Ureter (tissue), 1 donor: ENCODE measurements at places on chromosomes 1 and 21. TPM values are rescaled to one million over a fixed set of nuclear protein-coding genes. Genes with fewer than 3 reads are reported as not detected.
A peak's percentile ranks its signal among the peaks of the same experiment; 100 is the strongest.

DNA sequence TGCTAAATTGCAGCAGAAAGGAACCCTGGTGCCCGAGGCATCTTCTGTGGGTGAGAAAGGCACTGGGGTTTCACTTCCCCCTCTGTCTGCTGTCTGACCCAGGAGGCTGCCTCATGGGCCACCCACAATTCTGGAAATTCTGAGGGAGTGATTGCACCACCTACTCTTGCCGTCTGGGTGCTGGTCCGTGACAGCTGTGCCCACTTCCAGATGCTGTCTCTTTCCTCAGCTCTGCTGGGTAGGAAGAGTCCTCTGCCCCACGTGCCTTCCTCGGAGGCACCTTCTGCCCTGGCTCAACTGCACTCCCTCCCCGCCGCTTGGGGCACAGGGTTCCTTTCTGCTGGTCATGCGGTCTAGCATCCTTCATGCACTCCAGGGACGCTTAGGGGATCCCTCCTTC is 96.3 kb downstream of the ARHGEF10L start:
- no peak for DNase-seq

GRCh38 chr1:9225411-9225785 is 9.2 kb upstream of the H6PD start:
- no peak for DNase-seq

DNA sequence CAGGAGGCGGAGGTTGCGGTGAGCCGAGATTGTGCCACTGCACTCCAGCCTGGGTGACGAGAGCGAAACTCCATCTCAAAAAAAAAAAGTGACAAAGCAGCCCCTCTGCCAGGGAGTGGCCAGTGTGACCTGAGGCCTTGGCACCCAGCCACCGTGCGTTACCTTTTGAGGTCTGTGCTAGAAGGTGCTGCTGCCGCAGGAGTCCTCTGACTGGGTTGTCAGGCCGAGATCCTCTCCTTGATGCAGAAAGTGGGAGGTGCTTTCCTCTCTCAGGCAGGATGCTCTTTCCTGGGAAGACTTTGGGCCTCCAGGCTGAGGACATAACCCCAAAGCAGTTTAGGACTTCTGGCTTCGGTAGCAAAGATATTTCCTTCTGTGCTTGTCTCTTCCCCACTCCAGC is 280.5 kb upstream of the VAMP3 start:
- DNase-seq, result no peak

GRCh38 chr1:65003316-65003664 is 36.9 kb upstream of the JAK1 start:
- DNase-seq, result no peak

DNA sequence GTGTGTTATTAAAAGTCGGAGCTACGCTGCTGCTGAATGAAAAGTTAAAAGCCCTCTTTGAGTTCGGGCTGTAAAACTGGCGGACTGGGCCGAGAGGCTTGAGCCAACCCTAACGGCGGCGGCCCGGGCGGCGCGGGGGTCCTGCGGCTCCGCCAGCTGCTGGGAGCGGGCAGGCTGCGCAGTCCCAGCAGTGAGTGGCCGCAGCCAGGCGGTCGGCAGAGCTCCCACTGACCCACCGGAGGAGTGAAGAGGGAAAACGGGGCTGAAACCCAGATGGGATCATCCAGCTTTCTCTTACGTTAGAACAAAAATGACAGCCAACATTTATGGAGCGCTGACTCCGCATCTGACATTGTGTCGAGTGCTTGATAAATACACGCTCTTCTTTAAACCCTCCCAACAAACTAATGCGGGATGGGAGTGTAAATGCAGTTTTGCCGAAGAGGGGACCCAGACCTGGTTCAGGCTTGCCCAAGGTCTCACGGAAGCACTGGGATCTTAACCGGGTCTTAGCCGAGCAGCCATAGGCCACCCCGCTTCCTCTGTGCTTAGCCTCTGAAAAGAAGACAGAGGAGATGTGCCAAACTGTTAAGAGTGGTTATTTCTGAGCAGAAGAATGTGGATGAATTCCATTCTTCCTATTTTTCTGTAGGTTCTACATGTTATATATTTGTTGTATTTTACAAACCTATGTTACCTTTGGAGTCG is 3.5 kb downstream of the GRHL3 start:
- no peak for DNase-seq

GRCh38 chr1:95953015-95953414 is 719.0 kb downstream of the RWDD3 start:
- DNase-seq, result peak; percentile 45

GRCh38 chr1:186494832-186495271 is 33.9 kb upstream of the PDC start:
- DNase-seq, result no peak

GRCh38 chr1:27065999-27066630 is 53.5 kb upstream of the TENT5B start:
- DNase-seq, result no peak

- DNase-seq, result no peak
Observed at GRCh38 chr1:203367057-203367456, 16.1 kb upstream of the FMOD start.

GRCh38 chr1:84433258-84434080 is 35.2 kb downstream of the DNASE2B start:
- peak; percentile 64 for DNase-seq

- DNase-seq, result no peak
Observed at GRCh38 chr1:202081992-202082391, 40.7 kb upstream of the GPR37L1 start.

DNA sequence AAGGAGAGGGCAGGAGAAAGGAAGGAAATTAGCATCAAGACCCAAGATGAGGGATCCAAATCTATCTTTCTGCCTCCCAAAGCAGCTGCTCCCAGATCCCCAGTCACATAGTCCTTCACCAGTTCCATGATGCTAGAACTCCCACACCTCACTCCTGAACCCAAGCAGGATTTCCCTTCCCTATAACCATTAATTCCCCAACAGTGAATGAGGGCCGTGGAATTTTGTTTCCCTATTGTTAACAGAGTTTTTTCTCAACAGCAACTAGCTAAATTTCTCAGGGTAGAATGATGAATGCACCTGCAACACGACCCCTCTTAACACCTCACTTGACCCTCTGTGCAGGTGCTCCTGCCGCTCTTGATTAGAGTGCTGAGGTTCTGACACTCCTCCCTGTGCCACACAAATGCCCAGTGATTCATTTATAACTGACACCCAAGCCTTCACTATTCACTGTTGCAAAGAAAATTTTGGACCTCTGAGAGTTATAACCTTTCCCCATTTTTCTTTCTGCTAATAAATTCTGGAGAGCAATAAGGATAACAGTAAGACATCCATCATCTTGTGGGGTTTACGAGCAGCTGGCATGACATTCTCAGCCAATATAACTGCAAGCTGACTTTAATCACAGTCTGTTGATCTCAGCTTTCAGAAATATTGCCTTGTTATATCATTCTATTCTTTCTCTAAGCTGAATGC is 25.4 kb upstream of the NPL start:
- DNase-seq, result no peak

- DNase-seq, result no peak
Observed at GRCh38 chr1:150532860-150533259, 16.3 kb upstream of the ADAMTSL4 start.

- DNase-seq, result no peak
Observed at GRCh38 chr21:25361097-25361496, 246.2 kb downstream of the MRPL39 start.

DNA sequence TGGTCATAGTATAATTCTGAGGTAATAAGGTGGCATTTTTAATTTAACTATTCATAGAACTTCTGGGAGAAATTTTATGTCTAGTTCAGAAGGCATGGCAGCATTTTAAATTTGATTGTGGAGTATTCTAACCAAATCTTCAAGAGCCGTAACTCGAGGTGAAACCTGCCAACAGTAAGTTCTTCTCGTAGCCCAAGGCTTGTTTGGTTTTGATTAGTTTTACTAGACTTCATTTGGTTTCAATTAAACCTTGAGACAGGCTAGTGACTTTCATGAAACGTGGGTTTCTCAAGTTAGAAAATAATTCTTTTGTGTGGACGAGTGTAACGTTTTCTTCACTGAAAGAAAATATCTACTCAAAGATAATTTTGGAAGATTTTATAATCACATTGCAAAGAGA is 395.5 kb downstream of the USP25 start:
- no peak for DNase-seq

DNA sequence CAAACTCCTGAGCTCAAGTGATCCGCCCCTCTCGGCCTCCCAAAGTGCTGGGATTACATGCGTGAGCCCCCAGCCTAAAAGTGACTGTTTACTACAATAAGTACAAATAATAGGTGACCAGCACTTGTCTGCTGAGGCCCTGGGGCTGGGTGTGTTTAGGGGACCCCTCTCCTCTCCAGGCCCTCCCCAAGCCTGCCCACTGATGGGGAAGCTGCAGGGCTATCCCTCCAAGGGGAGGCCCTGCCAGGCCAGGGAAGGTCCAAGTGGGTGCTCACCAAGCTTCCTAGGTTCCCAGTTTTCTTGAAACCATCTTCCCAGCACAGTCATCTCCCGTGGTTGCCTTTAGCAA is 60.7 kb downstream of the H3-3A start:
- no peak for DNase-seq

- DNase-seq, result no peak
Observed at GRCh38 chr21:15353546-15353945, 288.7 kb upstream of the NRIP1 start.

DNA sequence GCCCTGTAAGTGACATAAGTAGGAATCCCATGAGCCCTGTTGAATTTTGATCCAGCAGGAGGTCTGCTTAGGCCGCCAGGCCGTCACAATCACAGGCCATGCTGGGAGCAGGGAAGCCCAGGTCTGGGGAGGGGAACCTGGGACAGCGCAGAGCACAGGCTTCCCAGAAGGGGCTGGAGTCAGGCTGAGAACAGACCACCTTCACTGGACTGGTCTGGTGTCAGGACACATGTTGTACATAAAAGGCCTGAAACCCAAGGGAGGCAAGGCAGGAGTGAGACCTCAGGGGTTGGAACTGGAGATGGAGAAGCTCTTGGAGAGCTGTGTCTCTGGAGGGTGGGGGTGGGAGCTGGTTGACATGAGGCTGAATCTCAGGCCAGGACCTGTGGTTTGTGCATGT is 63.3 kb upstream of the ARTN start:
- DNase-seq, result no peak

DNA sequence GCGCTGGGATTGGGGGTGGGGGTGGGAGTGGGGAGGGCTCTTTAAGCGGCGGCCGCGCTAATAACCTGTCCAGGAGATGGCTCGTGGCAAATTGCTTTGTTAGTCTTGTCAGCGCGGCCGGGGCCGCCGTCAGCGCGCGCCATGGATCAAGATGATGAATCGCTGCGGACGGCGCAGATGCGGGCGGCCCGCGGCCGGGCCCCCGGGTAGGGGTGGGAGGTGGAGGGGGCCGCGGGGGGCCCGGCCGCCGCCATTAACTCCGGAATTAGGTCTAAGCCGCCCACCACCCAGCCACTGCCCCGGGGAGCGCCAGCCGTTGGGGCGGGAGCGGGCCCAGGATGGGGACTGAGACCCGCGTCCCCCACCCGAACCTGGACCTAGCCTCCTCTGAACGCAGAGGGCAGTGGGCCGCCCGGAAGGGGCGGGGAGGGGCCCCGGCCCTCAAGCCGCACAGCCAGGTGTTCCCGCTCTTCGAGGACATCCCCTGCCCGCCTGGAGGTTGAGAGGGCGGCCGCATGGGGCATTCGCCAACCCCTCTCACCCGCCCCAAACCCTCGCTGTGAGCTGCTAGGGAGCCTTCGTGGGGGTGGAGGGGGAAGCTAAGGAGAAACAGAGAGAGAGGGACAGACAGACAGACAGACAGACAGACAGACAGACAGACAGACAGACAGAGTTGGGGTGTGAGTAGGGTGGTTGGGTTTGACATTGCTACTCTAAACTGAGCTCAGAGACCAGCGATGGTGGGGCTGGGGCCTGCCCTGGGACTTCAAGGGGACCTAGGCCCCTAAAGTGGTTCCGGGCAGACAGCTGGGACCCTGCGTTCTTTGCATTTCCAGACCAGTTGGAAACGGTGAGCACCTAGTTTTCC is 3.8 kb upstream of the DMBX1 start:
- DNase-seq, result no peak

DNA sequence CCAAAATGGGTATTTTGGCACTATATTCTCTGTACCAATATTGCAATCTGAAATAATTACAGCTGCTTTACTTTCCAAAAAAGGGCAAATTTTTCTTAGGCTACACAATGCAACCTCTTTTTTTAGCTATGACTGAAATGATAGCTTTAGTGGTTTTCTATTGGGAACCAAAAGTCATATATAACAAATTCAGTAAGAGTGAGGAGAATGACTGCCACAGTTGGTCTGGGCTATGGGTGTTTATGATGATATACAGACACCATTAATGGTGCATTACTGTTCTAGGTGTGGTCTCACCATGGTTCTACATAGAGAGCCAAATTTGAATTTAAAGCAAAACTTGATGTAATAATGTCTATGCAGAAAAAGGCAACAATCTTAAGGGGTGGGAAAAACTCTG is 72.3 kb upstream of the PTBP2 start:
- DNase-seq, result no peak

TEKT2 gene
- total RNA-seq, result not detected

FCRL5 gene
- total RNA-seq, result 3.8 TPM

ARID1A gene
- total RNA-seq, result 119 TPM

KMO gene
- total RNA-seq, result 0.18 TPM

NEK2 gene
- not detected for total RNA-seq

CFAP74 gene
- total RNA-seq, result 0.83 TPM

CD34 gene
- 40.9 TPM for total RNA-seq
